ENCODE measurements at places on chromosomes 1 and 21.

GRCh38 chr1:29593601-29594382 is 357.5 kb downstream of the PTPRU start:
- DNase-seq = no peak

DNA sequence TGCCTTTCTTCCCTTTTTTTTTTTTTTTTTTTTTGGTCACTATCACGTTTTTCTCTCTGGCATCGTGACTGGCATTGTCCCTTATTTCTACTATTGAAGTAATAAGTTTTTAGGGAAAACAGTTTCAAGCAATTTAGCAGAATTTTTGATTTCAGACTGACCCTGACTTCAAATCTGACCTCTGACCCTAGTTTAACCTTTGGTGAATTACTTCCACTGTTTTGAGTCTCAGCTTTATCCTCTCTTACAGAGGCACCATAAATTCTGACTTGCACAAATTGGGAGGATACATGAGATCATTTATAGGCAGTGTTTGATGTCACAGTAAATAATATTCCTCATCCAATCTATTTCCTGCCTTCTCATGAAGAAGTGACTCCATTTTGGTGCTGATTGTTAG is 187.0 kb downstream of the FASLG start:
- no peak for DNase-seq

GRCh38 chr1:78493451-78493850 is 2.7 kb downstream of the PTGFR start:
- no peak for DNase-seq

DNA sequence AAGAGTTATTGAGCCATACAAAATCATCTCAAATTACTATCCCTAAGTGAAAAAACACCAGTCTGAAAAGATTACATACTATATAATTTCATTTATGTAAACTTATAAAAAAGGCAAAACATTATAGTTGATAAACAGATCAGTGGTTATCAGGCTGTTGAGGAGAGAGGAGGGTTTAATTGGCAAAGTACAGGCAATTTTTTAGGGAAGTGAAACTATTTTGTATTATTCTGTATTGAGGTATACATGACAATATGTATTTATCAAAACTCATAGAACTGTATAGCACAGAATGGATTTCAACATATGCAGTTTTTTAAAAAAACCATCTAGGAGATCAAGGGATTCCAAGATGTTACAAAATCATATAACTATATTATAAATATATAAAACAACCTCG is 403.7 kb downstream of the LTN1 start:
- DNase-seq = no peak

- no peak for DNase-seq
Measured at GRCh38 chr1:205122489-205122882, 708 bp upstream of the RBBP5 start.

DNA sequence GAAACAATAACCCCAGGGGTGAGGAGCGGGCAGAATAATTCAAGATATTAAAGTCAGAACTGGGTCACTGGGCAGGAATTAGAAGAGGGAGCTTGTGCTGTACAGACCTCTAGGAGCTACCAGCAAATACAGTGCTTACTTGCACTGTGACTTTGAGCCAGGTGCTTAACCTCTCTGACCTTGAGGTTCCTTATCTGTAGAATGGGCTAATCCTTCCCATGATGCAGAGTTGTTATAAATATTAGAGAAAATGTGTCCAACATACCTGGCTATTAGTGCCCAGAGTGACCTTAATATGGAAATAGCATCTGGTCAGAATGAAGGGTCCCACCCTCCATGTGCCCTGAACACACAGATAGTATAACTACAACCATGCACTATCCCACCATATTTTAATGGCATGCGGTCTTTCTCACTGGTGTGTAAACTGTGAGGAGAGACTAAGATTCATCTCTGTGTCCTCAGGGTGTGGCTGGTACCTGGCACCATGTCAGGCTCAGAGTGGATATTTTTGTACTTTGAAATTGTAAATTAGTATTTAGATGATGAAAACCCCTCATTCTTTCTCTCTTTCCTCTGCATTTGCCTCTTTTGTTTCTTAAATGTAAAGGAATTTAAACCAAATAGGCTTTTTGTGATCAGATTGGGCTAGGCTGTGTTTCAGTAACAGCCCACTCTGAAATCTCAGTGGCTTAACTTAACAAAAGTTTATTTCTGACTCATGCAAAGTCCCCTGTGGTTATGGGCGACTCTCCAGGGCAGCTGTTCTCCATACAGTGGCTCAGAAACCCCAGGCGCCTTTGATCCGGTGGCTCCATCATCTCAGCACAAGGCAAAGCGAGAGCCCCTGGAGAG is 60.0 kb upstream of the ROR1 start:
- peak; percentile 45 for DNase-seq

GRCh38 chr1:116943438-116943837 is 33.7 kb downstream of the PTGFRN start:
- DNase-seq = no peak

GRCh38 chr1:232274236-232274855 is 355.6 kb downstream of the SIPA1L2 start:
- DNase-seq = no peak

- DNase-seq = no peak
Measured at GRCh38 chr1:195733826-195734225, 874.4 kb downstream of the KCNT2 start.

- DNase-seq = no peak
Measured at GRCh38 chr1:195520757-195521156, 1087.5 kb downstream of the KCNT2 start.

GRCh38 chr1:44822981-44823451 is 14.7 kb downstream of the BTBD19 start:
- no peak for DNase-seq

GRCh38 chr1:36139521-36139920 is 9.8 kb downstream of the TRAPPC3 start:
- no peak for DNase-seq

DNA sequence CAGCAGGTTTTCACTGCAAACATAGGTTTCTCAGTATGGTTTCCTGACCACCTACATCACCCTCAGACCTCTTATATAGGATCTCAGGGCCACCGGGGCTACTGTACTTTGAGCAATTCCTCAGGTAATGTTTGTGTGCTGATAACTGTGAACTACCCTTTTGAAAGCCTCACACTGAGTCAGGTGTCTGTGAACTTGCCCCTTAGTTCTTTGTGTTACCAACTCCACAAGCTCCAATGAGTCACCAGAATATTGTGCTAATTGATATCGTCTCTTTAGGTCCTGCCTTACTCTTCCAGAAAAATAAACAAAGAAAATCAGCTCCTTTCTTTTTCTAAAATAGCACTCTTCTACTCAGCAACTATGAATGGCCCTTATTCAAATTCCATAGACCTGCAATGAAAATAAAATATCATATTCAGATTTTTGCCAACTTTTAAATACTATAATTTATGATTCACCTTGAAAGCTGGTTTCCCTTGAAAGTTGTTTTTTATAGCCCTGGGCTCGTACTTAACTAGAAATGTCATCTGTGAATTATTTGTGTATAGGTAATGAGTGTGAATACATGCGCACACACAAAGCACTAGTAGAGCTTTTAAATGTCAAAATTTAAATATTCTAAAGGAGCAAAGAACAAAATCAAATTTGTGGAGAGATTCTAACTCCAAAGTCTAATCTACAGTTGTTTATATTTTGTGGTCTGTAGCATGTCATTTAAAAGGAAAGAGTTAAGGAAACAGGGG is 88.1 kb upstream of the WARS2 start:
- DNase-seq = no peak

- DNase-seq = no peak
Measured at GRCh38 chr1:173084292-173084691, 33.6 kb upstream of the TNFSF18 start.

DNA sequence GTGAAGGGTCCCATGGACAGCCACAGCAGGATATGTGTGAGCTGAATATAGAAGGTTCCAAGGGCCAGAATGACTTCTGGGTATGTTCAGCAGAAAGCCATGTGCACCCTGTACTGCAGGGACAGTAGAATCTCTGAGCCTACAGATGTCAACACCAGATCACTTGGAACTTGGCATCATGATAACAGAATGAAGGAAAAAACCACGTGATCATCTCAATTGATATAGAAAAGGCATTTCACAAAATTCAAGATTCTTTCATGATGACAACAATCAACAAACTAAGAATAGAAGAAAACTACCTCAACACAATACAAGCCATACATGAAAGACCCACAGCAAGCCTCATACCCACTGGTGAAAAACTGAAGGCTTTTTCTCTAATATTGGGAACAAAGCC is 885 bp upstream of the KRTAP12-2 start:
- no peak for DNase-seq

DNA sequence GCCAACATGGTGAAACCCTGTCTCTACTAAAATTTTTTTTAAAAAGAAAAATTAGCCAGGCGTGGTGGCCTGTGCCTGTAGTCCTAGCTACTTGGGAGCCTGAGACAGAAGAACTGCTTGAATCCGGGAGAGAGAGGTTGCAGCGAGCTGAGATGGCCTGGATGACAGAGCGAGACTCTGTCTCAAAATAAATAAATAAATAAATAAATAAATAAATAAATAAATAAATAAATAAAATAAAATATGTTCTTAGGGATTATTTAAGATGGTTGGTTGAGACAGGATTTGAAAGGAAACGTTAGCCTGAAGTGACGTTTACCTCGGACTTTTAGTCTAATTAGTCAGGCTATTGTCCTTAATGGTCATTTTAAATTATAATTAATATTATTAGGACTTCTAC is 88.5 kb upstream of the CHRM3 start:
- no peak for DNase-seq

DNA sequence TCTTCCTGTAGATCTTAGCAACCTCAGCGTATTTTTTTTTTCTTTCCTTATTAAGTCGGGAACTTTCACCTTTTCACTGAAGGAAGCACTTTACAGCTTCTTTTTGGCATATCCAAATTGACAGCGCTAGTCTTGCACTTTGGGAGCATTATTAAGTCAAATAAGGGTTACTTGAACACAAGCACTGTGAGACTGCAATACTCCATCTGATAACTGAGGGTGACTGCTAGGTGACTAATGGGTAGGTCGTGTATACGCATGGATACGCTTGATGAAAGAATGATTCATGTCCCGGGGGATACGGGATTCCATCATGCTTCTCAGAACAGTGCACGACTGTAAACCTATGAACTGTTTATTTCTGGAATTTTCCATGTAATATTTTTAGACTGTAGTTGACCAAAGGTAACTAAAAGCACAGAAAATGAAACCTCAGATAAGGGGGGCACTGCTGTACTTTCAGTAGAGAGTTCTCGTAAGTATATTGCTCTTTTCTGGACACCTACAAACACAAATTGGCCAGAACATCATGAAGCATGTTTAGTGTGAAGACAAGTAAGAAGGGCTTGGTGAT is 364.7 kb downstream of the SMYD3 start:
- peak; percentile 47 for DNase-seq

DNA sequence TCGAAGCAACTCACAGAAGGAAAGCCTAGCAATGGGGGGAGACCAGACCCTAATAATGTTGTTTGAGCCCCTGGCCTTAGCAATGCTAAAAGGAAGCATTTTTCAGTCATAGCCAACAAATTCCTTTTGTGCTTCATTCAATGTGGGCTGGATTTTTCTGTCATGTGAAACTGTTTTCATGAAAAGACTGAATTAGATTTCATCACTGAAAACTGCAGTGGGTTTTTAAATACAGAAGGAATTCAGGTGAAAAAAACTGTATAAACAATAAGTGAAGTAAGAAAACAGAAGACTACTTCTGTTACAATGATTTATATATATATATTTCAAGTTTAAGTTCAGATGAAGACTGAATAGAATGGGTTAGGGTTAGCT is 204.8 kb downstream of the SMYD3 start:
- DNase-seq = no peak

GRCh38 chr1:148296511-148296910 is 144.4 kb upstream of the NBPF11 start:
- no peak for DNase-seq

DNA sequence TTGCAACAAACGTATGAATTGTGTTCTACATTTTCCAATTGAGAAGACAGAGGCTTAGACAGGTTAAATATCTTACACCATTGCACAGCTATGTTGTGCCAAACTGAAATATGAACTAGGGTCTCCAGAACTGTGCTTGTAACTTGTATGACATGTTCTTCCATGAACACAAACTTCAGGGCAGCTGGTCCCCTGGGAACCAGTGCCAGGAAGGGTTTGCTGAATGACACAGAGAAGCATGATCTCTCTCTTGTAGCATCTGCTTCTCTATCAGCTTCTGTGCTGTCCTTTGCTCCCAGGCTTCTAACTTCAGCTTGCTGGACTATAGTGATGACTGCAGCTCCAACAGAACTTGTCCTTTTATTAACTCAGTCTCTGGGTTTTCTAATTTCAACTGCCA is 385.5 kb downstream of the SIPA1L2 start:
- DNase-seq = no peak

GRCh38 chr1:166272155-166272554 is 105.4 kb upstream of the FAM78B start:
- no peak for DNase-seq

DNA sequence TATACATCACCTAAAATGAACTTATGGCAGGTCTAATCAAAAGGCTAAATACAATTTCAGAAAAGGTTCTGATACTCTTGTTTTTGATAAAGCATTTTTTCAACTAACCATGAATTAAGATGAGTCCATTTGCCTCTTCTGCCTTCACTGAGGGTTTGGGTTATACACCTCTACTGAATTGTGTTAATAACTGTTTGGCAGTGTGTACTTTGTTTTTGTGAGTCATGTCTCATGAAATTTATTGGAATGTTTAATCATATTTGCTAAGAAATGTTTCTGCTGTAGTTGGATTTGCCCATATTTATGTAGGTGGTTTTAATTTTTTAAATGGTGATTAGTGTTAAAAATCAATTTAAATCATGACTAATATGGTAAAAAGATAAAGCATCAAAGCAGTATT is 190.5 kb downstream of the HS2ST1 start:
- DNase-seq = no peak

DNA sequence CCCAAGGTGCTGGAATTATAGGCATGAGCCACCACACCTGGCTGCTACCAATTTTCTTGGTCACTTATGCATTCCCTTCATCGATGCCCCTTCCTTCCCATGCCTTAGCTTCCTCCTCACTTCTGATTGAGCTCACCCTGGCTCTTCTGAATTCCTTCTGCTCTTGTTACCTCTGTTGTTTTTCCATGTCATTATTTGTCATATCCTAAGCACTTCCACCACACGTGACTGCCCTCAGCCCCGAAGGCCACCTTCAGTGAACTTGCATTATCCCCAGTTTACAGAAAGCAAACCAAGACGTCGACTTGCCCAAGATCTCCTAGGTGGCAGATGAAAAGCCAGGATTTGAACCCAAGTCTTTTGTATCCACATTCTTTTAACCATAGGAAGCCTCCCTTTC is 30.7 kb downstream of the CA6 start:
- DNase-seq = no peak

Measured in BJ (cell line).